Foreskin fibroblast (primary cell): ENCODE measurements at places on chromosomes 7 and 10.

DNA sequence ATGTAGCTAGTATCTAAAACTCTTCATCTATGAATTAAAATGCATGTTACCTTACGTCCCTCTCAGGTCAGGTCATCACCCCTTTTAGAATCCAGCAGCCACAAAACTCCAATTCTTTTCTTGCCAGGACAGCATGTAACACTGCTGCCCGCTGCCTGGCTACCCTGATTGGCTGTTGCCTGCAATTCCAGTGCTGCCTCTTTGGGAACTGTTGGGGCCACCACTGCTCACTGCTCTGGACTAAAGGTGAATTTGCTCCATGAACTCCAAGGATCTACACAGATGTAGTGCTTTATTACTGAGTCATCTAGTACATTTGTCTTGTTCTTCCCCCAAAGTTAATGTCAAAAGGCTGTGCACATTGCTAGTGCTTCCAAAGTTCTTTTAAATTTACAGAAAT lies 40.4 kb downstream of the SCIN start:
- peak; percentile 9 for DNase-seq

DNA sequence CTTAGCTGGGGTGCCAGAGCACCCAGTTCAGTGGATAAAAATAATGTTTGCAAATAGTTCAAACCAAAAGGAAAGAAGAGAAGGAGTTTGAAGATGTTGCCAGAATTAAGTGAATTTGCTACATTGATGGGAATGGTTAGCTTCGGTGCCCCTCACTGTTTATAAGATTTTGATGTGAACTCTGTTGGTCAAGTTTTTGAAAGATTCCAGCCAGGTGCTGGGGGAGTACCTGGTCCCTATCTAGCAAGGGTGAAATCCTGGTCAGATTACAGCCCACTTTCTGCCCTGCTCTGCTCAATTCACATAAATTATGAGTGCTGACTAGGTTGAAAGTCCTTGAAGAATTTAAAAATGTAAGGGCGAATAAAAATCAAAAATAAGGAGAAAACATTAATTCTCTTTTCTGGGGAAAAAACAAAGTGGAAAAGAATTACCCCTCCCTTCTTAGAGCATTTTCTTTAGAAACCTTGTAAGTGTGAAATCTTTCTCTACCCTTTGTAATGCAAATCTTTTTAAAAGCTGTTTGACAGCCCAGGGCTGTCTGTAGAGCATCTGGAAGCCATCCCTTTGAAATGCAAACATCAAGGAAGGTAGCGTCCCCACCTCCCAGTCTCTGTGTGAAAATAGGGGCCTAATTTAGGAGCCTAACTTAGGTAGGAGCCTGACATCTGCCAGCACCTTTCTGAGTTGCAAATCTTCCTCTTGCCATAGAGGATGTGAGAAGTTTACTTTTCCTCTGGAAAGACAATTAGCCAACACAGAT lies 1.4 kb upstream of the GIMAP5 start:
- DNase-seq, result no peak

DNA sequence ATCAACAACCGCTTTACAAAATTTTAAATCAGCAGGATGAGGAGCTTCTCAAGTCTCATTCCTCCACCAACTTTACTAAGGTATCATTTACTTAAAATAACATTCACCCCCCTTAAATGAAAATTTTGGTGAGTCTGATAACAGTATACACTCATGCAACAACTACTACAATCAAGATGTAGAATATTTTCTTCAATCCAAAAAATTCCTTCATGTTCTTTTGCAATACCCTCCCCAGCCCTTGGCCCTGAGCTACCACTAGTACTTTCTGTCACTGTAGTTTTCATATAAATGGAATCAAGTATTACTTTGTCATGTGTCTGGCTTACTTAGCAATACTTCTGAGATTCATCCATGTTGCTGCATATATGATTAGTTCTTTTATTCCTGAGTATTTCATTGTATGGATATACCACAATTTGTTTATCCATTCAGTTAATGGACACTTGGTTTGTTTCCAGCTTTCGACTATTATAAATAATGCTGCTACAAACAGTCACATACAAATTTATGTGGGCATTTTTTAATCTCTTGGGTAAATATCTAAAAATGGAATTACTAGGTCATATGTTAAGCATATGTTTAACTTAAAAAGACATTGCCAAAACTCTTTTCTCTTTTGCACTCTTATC lies 43.0 kb downstream of the NT5C2 start:
- no peak for DNase-seq

DNA sequence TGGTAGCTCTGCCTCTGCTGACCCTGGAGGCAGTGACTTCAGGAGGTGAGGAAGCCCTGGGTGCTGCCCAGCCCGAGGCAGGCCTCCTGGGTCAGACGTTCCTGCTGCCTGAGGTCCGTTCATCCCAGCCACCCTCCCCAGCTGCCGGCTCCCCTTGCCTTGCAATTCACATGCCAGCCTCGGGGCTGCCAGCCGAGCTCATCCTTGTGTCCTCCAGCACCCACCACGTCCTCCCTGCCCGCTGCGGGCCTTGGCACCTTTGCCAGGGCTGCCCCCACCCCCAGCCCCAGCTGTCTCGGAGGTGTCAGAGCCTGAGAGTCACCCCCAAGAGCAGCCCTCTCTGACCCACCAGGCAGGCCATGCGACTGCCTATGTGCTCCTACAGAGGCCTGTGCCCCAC lies 162.1 kb upstream of the RNF32 start:
- no peak for DNase-seq

- DNase-seq, result no peak
Observed at GRCh38 chr7:79854621-79855020, 280.0 kb upstream of the GNAI1 start.

DNA sequence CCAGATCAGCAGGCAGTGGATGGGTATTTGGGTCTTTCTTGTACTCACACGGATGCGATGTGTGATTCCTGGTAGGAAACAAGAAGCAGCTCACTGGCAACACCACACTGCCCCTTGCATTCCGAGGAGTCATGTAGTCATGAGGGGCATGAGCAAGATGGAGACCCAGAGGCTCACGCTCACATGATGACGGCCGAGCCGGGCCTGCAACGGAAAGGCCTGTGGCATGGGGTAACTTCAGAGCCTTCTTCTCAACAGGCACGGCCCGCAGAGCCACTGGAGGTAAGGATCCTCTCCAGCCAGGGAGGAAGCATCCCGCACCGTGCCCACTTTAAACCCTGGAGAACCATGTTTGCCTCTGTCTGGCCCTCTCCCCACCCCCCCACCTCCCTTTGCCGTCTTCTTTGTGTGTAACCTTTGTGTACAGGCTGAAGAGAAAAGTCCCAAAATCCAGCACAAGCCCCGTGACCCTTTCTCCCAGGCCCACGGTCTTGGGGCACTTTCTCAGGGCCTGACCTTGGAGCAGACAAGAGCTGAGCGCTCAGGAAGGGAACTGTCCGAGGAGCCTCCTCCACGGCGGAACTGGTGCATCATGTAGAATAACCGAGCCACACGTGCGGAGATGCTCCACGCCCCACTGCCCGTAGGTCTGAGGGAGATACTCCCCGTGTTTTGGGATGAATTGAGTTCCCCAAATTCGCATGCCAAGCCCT lies 516.4 kb downstream of the DNAJB6 start:
- DNase-seq, result no peak

DNA sequence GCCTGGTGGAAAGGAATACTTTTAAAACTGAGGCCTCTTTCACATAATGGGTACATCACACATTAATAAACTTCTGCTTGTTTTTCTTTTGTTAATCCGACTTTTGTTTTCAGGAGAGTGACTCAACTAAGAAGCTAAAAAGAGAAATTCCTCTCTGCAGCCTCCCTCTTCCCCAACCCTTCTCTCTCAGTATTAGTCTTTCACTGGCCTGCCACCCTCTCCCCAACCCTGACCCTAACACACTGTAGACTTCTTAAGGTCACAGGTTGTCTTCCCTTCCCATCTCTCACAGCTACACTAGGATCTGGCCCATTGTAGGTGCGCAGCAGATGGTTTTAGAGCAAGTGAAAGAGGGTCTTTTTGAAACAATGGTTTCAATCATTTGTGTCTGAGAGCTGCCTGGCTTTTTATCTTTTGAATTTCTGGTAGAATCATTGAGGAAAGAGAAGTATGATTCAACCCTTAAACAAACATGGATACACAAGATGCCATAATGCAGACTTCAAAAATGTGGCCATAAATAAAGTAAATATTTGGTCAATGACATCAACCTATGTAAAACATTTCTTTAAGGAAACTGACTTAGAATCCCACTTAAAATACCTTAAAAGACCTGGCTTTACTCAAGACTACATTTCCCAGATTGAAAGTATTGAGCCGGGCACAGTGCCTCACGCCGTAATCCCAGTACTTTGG lies 17.9 kb upstream of the FFAR4 start:
- peak; percentile 60 for DNase-seq

GRCh38 chr10:129331207-129331838 lies 135.7 kb upstream of the MGMT start:
- DNase-seq, result no peak

- DNase-seq, result no peak
Observed at GRCh38 chr10:26801274-26801673, 59.5 kb downstream of the ABI1 start.

DNA sequence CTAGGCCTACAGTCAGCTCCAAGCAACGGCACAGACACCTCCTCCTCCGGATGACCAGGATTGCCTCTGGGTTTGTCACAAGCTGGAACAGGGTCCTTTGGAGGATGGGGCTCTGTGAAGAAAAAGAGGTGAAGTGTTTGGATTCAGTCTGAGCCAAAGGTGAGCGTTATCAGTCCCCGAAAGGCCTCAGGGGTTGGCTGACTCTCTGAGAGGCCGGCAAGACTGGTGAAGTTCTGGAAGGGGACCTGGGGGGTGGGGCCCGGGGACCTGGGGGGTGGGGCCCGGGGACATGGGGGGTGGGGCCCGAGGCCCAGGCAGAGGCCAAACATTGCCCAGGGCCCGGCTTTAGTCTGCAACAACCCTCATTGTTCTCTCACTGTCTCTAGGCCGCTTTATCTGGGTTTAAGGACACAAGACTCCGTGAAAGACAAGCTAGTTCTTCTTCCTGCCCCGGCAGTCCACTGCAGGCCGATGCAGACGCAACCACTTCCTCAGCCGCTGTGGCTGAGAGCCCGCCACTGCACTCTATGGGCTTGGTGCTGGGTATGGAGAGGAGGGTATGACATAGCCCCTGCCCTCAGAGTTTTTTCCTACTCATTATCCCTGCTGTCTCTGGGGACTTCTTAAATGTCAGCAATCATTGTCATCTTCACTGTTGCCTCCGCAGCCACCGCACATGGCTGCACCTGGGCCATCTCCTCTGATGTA lies 27.4 kb upstream of the PSAP start:
- DNase-seq, result no peak

DNA sequence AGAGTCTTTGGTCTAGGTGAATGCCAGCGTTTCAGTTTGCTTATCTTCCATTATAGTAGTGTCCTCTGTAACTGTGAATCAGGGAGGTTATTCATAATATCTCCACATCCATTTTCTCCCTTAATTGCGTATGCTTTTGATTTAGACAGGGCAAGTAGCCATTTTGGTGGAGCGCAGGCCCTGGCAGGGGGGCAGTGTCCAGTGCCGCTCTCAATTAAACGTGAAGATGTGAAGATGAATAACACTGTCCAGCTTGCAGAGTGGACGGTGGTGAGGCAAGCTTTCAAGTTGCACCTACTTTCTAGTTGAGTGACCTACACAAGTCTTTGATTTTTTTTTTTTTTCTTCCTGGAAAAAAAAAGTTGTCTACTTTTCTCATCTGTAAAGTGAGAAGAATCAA lies 4.5 kb downstream of the TSPAN14 start:
- no peak for DNase-seq

DNA sequence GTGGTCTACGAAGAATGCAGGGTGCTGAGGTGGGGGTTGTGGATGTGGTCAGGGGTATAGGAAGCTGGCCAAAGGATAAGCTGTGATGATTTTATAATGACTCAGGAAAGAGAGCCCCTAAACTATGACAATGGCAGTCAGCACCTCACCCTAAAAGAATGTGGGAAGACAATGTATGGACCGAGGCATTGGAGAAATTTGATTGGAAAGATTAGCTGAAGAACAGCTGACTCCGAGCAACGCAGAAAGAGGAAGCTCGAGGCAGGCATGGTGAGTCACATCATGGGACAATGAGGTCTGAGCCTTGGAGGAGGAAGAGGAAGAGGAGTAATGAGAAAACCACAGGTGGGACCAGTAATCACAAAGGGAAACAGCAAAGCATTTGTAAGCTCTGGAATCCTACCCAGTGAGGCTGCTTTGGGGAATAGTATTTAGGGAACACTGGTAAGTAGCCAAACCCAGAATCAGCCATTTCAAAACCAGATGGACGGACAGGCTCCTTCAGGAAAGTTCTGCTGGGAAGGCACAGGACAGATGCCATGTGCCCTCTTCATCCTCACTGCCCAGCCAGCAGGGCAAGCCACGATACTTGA lies 295.4 kb downstream of the PRPF18 start:
- peak; percentile 97 for DNase-seq

DNA sequence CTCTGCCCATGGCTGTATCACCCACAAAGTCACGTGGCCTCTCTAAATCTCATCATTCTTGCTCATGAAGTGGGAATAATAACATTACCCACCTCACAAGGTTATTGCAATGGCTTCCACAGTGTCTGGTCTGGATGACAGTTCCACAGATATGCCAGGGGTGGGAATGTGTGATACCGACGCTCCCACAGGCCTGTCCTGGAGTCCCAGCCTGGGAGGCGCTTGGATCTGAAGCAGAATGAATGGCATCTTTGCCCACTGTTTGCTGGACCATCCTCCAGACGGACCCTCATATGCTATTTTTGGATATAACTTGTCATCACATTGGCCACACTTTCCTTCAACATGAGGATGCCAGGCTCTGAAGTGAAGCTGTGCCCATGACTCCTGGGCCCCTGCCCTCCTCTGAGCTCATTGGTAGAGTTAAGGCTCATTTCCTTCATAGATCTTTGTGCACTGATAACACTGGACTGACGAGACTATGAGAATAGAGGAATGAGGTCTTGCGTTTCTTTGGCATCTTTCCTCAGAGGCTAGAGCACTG lies 279.8 kb upstream of the ZNF32 start:
- DNase-seq, result no peak

DNA sequence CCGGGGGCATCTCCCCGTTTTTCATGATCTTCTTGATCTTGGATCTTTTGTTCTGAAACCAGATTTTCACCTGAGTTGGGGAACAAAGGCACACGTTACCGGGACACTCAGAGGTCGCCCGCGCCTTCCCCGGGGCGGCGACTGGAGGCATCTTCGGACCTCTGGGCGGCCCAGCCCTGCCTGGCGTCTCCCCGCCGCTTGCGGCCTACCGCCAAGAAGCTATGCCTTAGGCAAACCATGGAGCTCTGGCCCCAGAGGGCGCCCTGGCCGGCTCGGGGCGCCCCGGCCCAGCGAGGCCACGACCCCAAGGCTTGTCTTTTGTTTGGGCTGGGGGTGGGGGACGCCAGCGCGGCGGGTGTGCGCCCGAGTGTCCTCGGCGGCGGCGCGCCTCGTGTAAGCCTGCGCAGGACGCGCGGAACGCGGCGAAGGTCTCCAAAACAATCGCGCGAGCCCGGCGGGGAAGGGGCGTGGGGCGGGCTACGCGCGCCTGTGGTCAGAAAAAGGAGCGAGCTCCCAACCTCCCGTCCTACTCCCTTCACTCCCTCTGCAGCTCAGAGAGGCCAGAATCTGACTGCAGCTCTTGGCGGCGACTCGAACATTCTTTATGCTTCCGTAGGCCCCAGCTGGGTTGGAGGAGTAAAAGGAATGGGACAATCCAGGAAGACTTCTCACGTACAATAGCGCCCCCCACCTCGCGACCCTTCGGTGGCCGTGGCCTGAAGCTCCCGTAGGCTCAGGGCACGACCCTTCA lies 3.5 kb downstream of the DLX5 start:
- no peak for DNase-seq
